SK-N-SH treated with all-trans-retinoic acid at 6 μM for 48 hours (cell line): ENCODE measurements at places on chromosomes 12 and 14.
A peak's percentile ranks its signal among the peaks of the same experiment; 100 is the strongest.

GRCh38 chr12:32558903-32559302, 120.2 kb upstream of the DNM1L start:
- ATAC-seq: no peak

- ATAC-seq: no peak
Measured at GRCh38 chr14:70171726-70172125, 17.0 kb downstream of the SLC8A3 start.

GRCh38 chr12:117805865-117806264, 162.9 kb downstream of the KSR2 start:
- no peak for ATAC-seq

DNA sequence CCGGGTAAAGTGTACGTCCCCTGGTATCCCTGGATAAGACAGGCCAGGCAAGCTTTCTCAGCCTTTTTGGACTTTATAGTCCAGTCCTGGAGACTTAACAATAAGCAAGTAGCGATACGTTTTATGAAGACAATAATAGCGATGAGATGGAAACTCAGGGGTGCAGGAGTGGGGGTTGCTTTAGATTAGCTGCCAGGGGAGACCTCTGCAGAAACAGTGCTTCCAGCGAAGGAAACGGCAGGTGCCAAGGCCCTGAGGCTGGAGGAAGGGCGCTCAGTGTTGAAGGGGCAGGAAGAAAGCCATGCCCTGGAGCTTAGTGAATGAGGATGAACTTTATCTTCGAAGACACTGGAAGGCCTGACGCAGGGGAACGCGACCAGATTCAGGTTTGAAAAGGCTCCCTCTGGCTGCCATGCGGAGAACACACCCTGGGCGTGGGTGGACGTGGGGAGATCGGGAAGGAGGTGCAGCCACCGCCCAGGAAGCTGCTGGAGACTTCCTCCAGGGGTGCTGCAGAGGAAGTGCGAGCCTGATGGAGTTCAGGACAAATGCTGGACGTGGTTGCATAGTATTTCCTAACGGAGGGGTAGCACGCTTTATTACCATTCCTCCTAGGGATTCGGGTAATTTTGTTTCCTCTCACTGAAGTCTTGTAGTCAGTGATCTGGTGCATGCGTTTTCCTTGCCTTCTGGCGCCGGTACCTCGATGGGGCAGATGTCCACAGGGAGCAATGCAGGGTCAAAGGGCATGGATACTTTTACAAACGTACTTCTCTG, 26.1 kb upstream of the UBC start:
- peak; percentile 72 for ATAC-seq

DNA sequence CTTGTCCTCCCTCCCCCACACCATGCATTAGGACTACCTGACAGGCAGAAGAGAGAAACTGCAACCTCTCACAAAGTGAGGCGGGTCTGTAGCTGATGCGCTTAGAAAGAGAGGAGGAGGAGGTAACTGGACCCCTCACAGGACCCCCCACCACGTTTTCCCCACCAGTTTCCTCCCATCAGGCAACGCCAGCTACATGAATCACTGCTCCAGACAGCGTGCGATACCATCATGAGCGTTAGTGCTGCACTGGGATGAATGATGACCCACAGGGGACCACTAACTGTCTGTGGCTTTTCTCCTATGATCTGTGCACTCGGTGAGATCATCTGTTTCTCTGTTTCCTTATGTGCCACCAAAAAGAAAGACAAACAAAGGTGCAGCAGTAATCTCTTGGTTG, 77.7 kb downstream of the KCNK10 start:
- no peak for ATAC-seq

GRCh38 chr12:47164724-47165439, 85.1 kb upstream of the AMIGO2 start:
- no peak for ATAC-seq

DNA sequence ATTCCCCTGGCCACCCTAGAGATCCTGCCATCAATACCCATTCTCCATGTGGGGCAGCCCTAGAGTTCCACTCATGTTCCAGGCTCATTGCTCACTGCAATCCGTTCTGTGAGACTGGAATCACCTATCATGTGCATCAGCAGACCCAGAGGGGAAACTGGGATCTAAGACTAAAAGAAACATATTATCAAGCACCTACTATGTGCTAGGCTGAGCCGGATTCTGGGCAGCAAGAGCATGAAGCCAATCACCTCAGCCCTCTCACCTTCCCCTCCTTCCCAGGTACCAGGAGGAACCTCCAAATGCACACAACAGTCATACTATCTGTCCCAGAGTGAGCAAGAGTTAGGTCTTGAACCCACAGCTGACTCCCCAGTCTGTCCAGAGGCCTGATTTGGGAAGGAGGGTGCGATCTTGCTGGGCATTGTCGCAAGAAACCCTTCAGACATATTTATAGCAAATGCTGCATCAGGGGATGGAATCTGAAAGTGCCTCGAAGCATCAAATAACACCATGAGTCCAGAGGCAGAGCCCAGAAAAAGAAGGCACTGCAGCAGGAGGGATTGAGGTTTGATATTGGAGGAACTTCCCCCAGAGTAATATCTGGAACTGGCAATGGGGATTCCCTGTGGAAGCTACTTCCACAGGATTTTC, 6.7 kb upstream of the CACNB3 start:
- no peak for ATAC-seq

- no peak for ATAC-seq
Measured at GRCh38 chr14:52458721-52459085, 93.6 kb downstream of the TXNDC16 start.

- peak; percentile 100 for ATAC-seq
Measured at GRCh38 chr14:35341751-35342488, 49.7 kb downstream of the PSMA6 start.

DNA sequence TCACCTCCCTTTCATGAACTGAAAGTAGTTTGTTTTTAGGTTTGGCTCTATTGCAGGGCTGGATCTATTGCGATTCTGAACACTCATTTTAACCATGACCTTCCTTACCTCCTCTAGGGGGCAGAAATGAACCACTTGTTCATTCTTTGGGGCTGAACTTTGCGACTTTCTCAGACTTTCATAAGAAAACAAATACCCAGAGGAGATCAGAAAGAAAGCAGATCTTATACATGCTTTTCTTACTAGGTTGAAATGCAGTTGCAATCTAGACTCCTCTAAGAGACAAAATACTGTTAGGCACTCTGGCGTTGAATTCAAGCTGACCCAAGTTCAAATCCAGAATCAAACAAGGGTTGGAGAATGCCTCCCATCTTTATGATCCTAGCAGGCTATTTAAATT, 32.6 kb upstream of the PLEKHG3 start:
- ATAC-seq: peak; percentile 88

- ATAC-seq: no peak
Measured at GRCh38 chr14:84228702-84229101, 1301.2 kb upstream of the FLRT2 start.

DNA sequence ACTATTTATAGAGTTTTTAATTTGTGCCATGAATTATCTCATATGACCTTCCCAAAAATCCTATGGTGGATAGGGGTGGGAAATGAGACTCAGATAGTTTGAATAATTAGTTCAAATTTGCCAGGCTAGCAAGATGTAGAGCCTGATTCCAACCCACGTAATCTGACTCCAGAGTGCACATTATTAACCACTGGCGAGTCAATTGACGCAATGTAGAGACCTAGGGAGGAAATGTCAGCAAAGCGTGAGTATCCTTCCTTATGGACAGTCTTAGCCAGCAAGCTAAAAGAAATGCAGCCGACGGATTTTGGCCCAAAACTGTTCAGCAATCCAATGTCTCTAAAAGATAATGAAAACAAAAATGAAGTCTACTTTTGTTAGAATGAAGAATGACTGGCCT, 193.3 kb upstream of the KRR1 start:
- no peak for ATAC-seq

GRCh38 chr12:124279846-124280360, 15.0 kb upstream of the RFLNA start:
- ATAC-seq: no peak

DNA sequence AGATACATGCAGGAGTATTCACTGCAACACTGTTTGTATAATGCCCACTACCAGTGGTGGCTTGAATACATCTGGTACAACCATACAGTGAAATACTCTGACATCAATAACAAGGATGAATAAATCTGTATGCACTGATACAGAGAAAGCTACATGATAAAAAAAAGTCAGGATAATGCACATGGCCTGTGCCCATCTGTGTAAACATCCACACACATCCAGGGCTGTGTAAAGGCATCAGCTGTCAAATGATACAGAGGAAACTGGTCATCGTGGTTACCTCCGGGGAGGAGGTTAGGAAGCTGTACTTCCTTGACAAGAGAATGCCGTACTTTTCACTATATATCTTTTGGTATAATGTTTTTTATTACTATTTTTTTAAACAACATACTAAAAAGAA, 176.6 kb downstream of the FOXN3 start:
- peak; percentile 33; the same call in 2 of the 3 replicates for ATAC-seq

- ATAC-seq: peak; percentile 95
Measured at GRCh38 chr14:90903101-90903500, 86.9 kb upstream of the TTC7B start.

GRCh38 chr14:79734656-79735055, 476.6 kb downstream of the DIO2 start:
- no peak for ATAC-seq

GRCh38 chr14:50489851-50490250, 42.5 kb downstream of the MAP4K5 start:
- ATAC-seq: no peak

DNA sequence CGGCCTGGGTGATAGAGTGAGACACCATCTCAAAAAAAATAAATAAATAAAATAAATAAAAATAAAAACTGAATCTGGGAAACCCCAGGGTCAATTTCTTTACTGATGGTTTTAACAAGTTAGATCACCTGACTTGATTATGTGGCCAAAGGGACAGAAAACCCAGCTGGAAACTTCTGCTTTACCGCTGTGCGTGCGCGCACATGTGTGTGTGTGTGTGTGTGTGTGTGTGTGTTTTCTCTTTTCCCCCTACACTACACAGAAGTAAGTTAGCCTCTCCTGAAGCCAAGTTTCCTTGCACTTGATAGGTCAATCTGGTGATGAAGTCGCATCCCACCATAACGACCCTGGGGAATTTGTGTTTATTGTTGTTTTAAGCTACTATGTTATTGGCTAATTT, 105.3 kb upstream of the AMN1 start:
- ATAC-seq: no peak

DNA sequence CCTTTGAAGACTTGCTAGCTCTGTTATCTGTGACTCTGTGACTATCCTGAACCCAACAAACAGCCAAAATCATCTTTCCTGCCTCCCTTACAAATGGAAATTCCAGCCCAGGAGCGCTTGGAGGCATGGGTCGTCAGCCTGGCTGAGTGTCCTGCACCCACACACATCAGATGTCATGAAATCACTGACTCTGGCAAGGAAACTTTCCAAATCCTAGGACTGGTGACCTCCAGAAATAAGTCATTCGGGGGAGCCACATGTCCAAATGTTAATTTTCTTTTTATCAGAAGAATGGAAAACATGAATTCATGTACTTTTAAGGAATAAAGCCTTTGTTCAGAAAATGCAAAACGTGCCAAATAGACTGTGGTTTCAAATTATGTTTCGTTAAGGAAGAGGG, 96.3 kb upstream of the EVL start:
- peak; percentile 25; the same call in 2 of the 3 replicates for ATAC-seq

DNA sequence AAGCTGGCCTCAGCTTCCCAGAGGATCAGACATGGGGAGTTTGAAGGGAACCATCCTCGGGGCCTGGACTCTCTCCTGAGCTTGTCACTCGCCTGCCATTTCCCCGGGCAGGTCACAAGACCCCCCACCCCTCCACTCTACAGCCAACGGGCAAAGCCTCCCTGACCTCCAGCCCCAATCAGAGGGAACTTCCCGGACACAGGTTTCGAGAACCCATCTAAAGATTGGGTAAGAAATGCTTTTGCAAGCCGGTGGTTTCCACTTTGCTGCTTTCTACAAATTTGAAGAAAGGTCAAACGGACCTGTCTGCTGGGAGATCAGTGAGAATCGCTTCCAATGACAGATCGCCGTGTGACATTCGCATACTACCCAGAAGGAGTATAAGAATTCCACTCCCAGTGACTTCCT, 89.6 kb downstream of the SCARB1 start:
- no peak for ATAC-seq

GRCh38 chr14:52862632-52863333, 71.4 kb upstream of the GNPNAT1 start:
- peak; percentile 48 for ATAC-seq

- ATAC-seq: no peak
Measured at GRCh38 chr12:73973486-73973885, 564.1 kb upstream of the ATXN7L3B start.

DNA sequence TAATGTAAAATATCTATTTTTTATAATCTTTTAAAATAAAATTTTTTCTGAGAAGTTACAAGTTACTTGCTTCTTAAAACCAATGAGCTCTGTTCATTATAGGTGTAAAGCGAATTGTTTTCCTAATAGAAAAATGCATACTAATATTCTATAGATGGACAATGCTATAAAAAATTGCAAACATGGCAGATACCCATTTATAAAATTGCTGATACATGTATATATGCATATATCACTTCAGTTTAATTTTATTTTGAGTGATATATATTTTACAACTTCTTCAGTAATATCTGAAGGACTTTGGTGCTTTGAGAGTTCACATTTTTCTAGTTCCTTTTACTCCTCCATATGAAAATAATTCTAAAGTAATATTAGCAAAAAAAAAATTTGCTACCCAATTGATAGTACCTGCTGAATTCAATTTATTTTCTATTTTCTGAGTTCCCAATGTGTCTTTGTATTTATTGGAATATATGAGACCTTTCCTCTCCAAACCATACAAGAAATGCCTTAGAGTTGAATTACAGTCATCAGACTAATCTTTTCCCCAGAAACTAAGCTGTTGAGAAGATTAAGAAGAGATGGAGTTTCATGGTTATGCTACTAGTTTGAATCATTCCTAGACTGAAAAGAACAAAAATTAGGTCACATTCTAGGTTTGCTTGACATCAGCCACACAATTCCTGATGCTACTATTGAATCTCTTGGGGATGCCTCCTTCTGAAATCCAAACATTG, 1937.5 kb upstream of the SEL1L start:
- ATAC-seq: no peak

DNA sequence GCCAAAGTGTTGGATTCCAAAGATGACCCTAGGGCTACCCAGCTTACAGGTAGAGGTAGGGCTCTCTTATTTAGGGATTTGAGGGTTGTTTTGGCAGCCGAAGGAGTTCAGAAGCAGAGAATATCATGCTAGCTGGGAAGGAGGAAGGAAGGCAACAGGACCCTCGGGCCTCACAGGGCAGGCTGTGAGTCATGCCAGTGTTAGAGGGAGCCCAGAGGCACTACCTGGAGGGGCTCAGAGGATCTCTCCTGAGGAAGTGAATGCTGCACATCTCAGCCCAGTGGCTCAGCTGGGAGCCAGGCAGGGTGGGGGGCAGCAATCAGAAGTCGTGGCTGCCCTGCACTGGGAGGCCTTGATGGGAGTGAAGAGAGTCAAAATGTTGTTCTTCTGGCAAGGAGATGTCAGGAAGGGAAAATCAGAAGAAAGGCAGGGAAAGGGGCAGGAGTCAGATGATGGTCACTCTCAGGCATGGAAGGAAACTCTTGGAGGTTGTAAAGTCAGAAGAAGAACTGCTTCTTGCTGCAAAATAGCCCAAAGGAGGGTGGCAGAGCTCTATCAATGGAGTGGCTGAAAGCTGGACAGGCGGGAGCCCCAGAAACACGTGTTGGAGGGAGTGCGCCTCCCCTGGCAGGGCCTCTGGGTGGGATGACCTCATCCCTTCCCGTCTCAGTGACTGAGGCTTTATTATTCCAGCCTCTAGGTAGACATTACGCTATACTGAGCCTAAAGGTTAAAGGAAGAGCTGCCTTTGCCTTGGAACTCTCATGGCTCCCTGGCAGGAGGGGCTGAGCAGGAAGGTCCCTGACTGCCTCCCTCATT, 141.3 kb downstream of the SMOC1 start:
- ATAC-seq: no peak

- no peak for ATAC-seq
Measured at GRCh38 chr12:56900583-56900982, 33.6 kb downstream of the SDR9C7 start.

GRCh38 chr14:40682131-40682913, 924.4 kb upstream of the LRFN5 start:
- no peak for ATAC-seq
